ENCODE measurements at places on chromosomes 7 and 10.

- no peak for DNase-seq
Measured at GRCh38 chr10:113663142-113663541, 699 bp downstream of the NRAP start.

DNA sequence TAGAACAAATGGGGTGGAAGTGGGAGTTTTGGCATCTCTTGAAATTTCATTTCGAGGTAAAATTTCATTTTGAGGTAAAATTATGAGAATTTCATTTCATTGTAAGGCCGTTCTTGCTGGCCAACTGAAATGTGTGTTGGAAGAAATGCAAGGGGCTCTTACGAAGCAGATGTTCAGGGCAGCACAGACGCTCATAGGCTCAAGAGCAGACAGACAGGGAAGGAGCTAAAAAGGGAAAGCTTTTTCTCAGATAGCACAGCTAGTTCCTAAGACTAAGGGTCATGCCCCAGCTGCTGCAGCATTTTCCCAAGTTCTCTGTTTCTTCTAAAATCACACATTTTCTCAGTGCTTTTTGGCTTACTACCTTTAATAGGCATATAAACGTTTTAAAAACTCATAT, 65.1 kb upstream of the SFMBT2 start:
- DNase-seq = no peak

DNA sequence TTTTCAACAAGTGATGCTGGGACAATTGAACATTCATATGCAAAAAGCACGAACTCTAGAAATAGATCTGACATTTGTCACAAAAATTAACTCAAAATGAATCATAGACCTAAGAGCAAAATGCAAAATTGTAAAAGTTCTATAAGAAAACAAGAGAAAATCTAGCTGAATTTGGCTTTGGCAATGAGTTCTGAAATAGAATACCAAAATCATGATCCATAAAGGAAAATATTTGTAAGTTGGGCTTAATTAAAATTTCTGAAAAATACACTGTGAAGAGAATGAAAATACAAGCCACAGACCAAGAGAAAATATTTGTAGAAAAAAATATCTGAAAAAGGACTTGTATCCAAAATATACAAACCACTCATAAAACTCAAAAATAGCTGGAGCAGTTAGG, 698.8 kb upstream of the CELF2 start:
- DNase-seq = no peak

DNA sequence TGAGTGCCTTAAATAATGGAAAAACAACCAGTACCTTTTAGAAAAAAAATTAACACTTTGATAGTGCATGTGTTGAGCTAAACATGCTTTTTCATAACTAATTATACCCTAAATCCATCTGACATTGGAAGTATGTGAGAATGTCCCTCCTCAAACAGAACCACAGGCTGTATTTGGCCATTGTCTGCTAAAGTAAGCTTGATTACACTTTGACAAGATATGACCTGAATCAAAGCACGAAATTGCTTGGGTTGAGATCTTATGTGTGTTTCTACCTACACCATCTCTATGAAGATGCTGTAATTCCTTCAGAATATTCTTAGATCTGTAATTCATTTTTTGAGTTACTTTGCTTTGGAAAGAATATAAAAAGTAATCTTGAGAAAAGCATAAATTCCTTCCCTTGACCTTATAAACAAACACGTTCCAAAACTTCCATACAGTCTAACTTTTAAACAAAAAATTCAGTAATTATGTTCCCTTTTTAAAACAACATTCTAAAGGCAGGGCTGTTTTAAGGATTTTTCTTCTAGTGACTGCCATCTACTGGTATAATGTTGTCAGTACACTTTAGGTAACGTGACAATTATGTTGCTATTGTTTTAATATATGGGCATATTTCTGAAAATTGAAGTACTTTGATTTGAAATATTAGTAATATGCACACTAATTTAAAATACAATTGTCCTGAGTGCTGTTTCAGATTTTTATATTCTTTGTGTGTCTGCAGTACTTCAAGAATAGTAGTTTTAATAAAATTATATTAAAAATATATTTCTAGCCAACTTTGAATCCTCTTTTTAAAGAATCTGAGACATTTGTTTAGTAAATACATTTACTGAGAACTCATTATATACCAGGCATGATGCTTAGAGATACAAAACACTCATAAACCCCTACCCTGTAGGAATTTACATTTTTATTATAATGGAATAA, 20.9 kb downstream of the CD36 start:
- DNase-seq = no peak

- no peak for DNase-seq
Measured at GRCh38 chr7:29207162-29207801, 12.7 kb downstream of the CHN2 start.

- DNase-seq = no peak
Measured at GRCh38 chr7:2702594-2702957, 14.6 kb downstream of the AMZ1 start.

DNA sequence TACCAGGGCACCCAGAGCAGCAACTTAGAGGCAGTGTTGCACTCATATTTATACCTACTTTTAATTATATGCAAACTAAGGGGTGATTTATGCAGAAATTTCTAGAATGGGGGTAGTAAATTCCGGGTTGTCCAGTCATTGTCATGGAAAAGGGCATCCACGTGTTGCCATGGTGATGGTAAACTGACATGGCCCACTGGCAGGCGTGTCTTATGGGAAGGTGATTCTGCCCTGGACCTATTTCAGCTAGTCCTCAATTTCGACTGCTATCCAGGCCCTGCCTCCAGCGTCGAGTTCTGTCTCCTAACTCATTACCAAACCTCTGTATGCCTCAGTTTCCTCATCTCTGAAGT, 12.8 kb downstream of the SNX8 start:
- no peak for DNase-seq

- DNase-seq = no peak
Measured at GRCh38 chr7:2774935-2775334, 69.2 kb downstream of the GNA12 start.

- no peak for DNase-seq
Measured at GRCh38 chr7:2761131-2761624, 73.2 kb downstream of the AMZ1 start.

DNA sequence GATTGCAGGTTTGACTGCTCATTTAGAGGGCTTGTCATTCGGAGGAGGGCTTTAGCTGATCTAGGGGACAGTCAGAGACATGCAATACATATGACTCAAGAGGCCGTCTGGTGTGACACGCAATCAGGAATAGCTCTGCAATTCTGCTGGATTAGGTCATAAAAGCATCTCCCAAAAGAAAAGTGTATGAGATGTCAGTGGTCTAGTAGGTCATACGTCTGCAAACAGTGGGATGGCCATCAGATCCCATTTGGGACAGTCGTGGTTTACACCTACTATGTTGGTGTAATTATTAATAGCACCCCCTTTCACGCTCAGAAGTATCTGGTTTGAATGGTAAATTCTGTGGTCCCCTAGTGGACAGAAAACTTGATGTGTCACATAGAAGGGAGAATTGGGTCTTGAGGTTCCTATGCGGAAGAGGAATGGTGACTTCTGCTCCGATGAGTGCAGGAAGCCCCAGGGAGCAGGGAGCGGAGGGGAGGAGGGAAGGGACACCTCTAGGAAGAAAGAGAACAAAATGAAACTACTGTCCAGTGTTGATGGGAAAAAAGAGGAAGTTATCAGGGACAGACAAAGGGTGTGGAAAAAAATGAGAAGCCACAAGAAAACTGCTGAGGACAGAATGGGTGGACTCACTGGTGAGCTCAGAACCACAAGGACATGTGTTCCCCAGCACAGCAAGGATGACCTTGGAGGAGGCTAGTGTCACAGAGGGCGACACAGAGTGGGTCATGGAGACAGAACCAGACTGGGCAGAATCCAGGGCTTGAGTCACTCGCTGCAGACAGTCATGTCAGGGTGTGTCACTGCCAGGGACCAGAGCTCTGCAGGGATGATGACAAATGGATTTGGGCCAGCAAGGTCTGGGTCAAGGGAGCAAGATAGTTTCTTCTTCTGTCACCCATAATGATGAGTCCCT, 59.9 kb downstream of the MAP3K8 start:
- DNase-seq = no peak

GRCh38 chr10:5970066-5970465, 7.3 kb downstream of the IL15RA start:
- DNase-seq = no peak

- no peak for DNase-seq
Measured at GRCh38 chr7:7739204-7740036, 21.0 kb upstream of the RPA3 start.

DNA sequence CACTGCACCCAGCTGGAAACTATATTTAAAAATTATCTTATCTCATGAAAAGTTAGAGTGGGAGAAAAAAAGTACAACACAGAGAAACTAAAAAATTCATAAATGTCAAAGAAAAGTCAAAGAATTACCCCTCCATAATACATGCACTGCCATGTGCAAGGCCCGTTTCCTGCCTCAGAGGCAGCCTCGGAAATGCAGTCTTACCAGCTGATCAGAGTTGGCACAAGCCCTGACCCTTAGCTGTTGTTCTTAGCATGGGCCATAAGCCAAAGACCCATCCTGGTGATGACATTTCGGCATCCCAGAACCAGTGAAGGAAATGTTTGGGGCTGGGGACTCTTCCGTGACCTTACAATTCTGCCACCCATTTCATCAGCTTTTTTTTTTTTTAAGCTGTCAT, 21.6 kb downstream of the RBM48 start:
- no peak for DNase-seq

GRCh38 chr10:46250898-46251856, 35.6 kb upstream of the ANTXRL start:
- DNase-seq = no peak

DNA sequence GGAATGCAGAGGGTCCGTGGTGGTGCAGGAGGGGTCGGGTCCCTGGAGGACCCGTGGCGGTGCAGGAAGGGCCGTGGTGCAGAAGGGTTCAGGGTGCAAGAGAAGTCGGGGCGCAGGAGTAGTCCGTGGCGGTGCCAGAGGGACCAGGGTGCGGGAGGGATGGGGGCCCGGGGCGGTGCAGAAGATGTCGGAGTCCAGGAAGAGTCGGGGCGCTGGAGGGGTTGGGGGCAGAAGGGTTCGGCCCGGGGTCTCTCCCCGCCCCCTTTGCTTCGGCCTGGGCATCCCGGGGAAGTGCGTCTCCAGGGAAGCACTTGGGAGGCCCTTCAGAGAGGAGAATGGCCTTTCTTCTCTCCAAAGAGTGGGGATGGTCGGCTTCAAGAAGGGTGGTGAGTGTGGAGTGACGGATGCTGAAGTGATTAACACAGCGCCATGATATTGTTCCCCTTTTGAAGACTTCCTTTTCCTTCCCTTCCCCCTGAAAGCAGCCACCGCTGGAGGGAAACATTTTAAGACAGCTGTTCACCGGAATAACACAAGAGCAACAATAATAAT, 997 bp downstream of the WDR37 start:
- DNase-seq = no peak
